ENCODE measurements at places on chromosomes 1 and 21.
A peak's percentile ranks its signal among the peaks of the same experiment; 100 is the strongest.

- DNase-seq: no peak
Measured at GRCh38 chr1:17355898-17356297, 16.1 kb upstream of the PADI6 start.

DNA sequence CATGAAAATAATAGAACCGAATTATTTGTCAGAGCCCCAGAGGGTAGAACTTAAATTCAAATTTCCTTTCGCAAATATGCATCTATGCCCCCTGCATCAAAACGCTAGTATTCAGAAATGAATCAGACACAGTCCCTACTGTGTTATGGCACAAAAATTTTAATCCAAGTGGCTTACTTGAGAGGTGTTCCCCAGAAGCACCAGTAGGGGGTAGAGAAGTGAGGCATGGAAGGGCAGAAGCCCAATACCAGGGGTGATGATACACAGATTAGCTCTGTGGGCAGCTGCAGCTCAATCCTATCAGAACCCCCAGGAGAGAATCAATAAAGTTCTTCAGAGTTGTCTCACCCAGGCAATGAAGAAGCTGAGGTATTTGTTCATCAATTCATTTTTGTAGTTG lies 342.2 kb downstream of the OMA1 start:
- DNase-seq: peak; percentile 11

DNA sequence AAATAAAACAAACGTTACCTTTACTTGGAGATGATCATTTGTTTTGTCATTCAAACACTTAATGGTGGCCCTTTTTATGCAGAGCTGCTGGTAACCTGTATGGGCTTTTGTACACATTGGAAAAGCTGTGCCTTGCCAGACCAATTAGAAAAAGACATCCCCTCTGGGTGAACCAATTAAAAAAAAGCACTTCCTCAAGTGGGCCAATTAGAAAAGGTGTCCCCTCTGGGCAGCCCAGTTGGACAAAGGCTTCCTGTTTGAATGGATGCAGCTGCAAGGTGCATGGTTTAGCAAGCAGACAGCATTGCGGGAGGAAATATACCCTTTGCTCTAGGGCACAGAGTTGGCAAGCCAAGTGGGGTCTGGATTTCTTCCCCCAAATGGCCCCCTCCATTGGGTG lies 21.6 kb downstream of the HUNK start:
- peak; percentile 18 for DNase-seq

DNA sequence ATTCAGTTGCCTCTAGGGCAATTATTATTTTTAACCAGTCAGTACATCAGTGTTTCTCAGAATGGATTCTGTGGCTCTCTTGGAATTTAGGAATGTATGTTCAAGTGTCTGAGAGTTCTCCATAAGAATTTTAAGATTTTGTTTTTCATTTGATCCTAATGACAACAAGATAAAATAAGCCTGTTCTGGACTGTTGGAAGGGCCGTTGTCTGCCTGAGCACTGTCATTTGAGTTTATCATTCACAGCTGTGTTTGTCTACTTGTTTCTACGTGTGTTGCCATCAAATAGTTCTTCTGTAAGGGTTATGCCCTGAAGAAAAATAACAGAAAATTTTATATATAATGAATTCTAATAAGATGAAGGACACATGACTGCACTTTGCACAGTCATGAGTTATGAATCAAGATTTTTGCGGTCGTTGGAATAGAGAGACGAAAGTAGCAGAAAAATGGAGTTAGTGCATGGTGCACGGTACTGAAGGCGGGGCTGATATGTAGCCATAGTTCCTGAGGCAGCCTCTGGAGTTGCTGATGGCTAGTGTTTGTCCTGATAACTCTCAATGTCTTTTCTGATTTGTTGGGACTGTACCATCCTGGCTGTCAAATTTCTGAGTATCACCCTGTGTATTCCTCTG lies 92.5 kb downstream of the NOS1AP start:
- no peak for DNase-seq

DNA sequence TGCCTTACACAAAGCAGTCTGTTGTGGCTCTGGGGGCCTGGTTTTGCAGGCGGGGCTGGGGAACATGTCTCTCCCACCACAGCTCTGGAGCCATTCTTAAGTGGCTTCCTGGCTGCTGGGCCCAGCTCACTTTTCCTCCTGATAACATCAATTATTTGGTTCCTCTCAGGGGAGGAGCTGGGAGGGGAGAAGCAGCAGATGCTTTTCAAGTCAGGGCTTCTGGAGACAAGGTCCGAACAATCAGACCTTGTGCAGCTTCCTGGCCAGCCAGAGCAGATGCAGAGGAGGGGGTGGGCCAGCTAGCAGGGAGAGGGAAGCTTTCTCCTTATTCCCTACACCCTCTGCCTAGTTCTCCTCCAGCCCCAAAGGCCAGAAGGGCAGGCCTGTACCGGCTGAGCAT lies 3.7 kb upstream of the PAQR6 start:
- peak; percentile 30 for DNase-seq

All from NB4 (cell line).